Stimulated activated CD8-positive, alpha-beta memory T cell treated with anti-CD3 and anti-CD28 coated beads, Interleukin-15, amount 100 ng/mL, for 48 hours (primary cell): ENCODE measurements at places on chromosomes 2 and 18.

DNA sequence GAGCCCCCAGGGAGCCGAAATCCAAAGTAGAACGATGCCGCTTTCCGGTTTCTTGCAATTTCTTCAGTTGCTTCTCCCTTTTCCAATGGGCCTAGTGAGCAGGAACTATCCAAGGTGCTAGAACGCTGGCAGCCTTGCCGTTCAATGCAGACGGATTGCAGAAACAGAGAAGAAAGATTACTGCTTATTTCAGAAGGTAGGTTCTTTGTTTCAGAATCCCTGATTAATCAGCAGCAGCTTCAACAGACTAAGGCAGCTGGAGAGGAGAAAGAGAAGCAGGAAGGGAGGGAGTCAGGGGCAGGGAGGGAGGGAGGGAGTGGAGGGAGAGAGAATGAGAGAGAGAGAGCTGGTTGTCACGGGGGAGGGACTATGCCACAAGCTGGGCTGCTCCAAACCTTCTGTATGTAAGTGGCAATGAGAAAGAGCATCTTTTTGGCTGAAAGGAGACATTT is 576 bp downstream of the NYAP2 start:
- DNase-seq, result no peak

- DNase-seq, result no peak
Measured at GRCh38 chr2:181861379-181861778, 30.2 kb upstream of the ITPRID2 start.

DNA sequence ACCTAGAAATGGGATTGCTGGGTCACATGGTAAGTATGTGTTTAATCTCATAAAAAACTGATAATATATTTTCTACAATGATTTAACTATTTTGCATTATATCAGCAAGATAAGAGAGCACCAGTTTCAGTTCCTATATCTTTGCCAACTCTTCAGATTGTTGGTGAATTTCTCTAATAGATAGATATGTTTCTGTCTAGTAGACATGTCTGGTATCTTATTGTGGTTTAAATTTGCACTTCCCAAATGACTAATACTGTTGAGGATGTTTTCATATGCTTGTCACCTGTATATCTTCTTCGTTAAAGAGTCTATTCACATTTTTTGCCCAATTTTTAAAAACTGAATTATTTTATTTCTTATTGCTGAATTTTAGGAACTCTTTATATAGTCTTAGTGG is 113.8 kb upstream of the UXS1 start:
- DNase-seq, result no peak

GRCh38 chr2:85378257-85378656 is 23.7 kb downstream of the ELMOD3 start:
- DNase-seq, result no peak

DNA sequence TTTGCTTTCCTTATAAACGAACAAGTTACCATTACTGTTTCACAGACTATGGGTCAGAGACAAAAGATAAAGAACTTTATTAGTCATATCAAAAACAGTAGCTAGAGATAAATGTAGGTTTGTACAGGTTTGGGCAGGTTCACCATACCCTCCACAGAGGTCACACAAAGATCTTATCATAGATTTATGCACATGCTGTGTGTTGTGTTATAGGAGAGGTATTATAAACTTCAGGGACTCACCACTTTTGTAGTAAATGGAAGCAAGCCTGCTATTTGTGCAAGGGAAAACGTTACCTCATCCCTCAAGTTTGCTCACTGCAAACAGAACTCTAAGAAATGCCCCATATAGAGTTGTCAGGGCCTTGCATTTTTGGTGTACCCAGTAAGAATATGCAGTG is 584.5 kb upstream of the LRRTM1 start:
- no peak for DNase-seq

DNA sequence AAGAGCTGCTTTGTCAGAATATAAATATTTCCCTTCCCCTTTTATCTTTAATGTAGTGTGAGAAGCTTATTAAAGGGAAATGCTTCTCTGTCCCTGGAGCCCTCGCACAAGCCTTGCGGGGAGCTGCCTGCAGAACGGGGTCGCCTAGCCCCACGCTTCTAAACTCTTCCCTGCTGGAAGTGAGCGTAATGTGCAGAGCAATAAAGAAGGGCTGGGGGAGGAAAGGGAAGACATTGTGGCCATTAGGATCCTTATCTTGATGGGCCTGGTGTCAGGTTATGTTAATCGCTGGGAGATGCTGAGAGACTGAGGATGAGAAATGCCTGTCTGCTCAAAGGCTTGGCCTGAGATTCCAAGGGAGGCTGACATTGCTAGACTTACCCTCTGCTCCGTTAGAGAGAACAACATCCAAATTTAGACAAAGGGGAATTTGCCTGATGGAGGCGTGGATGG is 18.9 kb upstream of the FZD7 start:
- DNase-seq, result no peak

GRCh38 chr18:45896991-45897390 is 70.1 kb downstream of the EPG5 start:
- no peak for DNase-seq

DNA sequence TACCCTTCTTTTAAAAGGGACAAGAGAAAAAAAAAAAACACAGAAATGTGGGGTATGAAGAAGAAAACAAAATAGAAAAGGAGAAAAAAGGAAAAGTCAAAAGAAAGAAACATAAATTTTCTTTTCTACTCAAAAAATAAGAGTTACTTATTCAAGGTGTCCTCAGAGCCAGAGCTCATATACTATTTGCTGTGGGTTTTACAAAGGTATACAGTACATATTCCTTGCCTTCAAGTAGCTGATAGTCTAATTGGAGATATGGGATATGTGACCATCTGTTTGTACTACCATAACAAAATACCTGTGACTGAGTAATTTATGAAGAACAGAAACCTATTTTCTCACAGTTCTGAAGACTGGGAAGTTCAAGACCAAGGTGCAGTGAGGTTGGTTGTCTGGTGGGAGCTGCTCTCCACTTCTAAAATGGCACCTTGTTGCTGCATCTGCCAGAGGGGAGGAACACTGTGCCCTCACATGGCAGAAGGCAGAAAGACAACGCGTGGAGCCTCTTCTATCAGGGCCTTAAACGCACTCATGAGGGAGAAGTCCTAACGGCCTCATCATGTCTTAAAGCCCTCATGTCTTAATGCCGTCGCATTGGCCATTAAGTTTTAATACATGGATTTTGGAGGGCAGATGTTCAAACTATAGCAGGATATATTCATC is 33.9 kb downstream of the NBAS start:
- no peak for DNase-seq

DNA sequence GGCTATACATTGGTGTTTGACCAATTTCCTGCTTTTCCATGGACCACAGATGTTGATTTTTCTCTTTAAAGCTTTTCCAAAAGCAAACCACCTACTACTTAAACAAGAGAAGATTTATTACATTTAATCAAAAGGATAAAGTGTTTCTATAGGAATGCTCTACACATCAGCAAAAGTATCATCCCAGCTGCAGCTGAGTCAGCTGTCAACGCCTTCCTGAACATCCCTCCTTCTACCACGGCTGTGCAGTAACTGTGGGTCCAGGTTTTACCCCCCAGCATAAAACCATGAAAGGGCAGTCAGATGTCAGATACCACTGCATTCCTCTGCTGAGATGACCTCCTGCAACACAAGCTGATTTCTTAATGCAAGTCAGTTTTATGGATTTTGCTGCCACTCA is 524.5 kb upstream of the MEX3C start:
- DNase-seq, result no peak

DNA sequence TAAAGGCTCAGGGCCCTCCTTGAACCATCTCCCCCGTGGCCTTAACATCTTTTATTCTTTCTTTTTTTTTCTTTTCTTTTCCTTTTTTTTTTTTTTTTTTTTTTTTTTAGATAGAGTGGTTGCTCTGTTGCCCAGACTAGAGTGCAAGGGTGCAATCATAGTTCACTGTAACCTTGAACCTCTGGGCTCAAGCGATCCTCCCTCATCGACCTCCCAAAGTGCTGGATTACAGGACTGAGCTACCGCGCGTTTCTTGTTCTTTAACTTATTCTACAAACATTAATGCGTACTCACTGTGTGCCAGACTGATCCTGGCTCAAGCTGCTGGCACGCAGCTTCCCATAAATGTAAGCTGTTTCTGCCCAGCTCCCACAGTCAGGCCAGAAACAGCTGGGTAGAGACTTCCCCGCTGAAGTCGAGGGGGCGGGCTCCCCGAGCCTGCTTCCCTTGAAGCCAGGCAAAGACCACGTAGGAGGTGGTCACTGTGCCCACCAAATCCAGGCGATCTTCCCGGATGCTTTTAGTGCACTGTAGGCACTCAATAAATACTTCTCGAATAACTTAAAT is 29.2 kb upstream of the ATP6V1B1 start:
- no peak for DNase-seq

GRCh38 chr18:13356032-13356431 is 137.5 kb downstream of the LDLRAD4 start:
- DNase-seq, result no peak

DNA sequence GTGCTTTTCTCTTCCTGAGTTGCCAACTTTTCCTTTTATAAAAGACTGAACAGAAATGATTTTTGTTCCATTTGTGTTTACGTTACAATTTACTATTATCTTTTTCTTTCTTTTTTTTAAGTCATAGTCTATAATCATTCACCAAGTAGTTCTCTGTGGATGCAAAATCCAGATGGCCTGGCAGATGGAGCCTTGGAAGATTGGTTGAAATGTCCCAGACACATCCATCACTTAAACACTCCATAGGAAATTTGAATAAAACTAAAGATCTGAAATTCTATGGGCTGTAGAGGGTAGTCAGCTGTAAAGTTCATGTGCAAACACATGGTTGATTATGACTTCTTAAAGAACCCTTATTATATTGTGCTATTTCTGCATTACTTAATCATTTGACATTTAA is 164.8 kb upstream of the DOCK10 start:
- DNase-seq, result no peak

DNA sequence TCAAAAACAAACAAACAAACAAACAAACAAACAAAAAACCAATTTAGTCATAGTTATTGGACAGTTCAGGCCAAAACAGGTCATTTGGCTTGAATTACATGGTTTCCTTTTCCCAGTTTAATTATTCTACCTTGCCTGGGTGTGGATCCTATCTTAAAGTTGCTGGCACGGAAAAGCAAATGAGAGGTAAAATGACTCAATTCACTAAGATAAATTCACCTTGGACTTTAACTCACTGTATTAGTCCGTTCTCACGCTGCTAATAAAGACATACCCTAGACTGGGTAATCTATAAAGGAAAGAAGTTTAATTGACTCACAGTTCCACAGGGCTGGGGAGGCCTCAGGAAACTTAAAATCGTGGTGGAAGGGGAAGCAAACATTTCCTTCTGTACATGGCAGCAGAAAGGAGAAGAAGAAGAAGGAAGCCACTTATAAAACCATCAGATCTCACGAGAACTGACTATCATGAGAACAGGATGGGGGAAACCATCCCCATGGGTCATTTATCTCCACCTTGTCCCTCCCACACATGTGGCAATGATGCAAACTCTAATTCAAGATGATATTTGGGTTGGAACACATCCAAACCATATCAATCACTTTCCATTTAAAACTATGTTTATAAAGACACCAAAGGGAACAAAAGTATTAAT is 22.5 kb upstream of the TRAPPC8 start:
- DNase-seq, result no peak

GRCh38 chr2:85132397-85132796 is 795 bp upstream of the TCF7L1 start:
- no peak for DNase-seq

- DNase-seq, result no peak
Measured at GRCh38 chr2:69796174-69796573, 33.3 kb upstream of the GMCL1 start.

- DNase-seq, result no peak
Measured at GRCh38 chr2:109468893-109469292, 144.9 kb downstream of the SEPTIN10 start.

GRCh38 chr18:32326450-32327308 is 136.8 kb downstream of the MEP1B start:
- DNase-seq, result no peak

DNA sequence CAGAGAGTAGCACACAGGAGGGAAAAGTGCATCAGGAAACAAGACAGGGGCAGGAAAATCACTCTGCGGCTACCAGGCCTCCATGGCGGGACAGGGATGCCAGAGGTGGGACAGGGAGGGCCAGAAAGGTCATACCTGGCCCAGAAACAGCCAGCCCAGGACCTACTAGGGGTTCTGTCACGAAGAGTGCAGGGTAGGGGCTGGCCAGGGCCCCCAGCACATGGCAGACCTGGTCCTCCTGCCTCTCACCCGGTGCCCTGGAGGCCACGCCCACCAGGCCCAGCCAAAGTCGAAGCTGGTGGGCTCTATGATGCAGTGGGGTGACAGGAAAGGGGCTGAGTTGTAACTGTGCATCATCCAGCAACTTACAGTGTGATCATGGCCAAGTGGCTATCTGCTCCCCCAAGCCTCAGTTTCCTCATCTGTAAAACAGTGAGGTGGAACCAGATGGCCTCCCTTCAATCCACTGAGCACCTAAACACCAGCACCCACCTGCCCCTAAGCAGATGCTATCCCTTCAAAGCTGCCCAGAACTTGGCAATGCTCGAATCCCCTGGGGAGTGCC is 10.6 kb downstream of the CYP26B1 start:
- no peak for DNase-seq

DNA sequence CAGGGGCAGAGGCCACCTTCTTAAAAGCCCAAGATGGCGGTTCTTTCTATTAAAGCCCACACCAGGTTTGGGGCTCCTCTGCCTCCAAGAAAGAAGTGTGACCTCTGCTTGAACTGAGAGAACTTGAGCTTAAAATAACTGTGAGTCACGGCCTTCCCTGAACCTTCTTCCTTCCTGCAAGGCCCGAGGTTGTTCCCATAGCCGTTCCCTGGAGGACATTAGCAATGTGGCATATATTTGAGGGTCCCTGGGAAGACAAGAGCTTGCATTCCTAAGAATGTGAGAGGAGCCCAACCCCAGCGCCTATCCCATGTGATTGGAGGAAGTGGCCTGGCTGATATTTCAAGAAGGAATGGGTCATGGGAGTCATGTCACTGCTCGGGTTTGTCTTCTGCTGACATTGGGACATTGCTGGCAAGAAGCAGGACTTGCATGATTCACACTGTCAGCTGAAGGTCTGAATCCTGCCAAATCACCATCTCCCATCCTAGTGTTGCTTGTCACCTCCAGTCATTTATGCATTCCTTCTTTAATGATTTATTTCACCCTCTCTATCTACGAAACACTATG is 168.1 kb downstream of the TRIB2 start:
- no peak for DNase-seq

DNA sequence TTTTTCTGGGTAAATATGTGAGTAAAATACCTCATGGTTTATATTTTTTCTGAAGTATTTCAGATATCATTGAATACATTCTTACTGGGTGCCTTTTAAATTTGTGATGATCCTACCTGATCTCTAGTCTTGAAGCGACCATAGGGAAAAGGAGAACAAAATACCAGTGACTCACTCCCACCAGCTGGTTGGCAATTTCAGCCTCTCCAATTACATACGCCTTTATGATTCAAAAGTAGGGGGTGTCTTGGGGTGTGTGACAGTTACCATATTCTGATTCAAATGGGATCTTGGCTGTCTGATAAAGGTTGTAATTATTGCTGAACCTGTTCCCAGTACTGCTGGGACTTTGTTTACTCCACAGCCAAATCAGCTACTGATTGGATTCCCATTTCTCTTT is 175.9 kb upstream of the NXPH2 start:
- DNase-seq, result no peak

- no peak for DNase-seq
Measured at GRCh38 chr2:104434966-104435365, 418.9 kb upstream of the POU3F3 start.
